Smooth muscle cell of trachea (primary cell): ENCODE measurements at places on chromosomes 3 and 15. TPM values are rescaled to one million over a fixed set of nuclear protein-coding genes. Genes with fewer than 3 reads are reported as not detected.

Gene TGM4
- total RNA-seq, result not detected in 2 replicates

Gene EFHB
- 0.15 and 0.17 TPM in 2 replicates for total RNA-seq

Gene IL16
- 2.0 and 6.1 TPM in 2 replicates for total RNA-seq

Gene SCN11A
- under 0.01 and 0.17 TPM in 2 replicates for total RNA-seq

Gene C3orf20
- under 0.01 TPM in 1 of 2 replicates, not detected in the other for total RNA-seq

Gene SLC6A6
- total RNA-seq, result 11.4 and 14.8 TPM in 2 replicates

Gene PLA2G4E
- total RNA-seq, result under 0.01 TPM in 1 of 2 replicates, not detected in the other

Gene PTX3
- 120 and 266 TPM in 2 replicates for total RNA-seq

Gene SLC12A8
- 5.4 and 10.9 TPM in 2 replicates for total RNA-seq
